Pericardium fibroblast (primary cell): ENCODE measurements at places on chromosomes 5 and 9. TPM values are rescaled to one million over a fixed set of nuclear protein-coding genes. Genes with fewer than 3 reads are reported as not detected.

Gene C8G
- not detected in 2 replicates for total RNA-seq

Gene FIBCD1
- total RNA-seq, result 1.4 TPM in 2 replicates

Gene ARHGEF28
- total RNA-seq, result 7.9 and 8.3 TPM in 2 replicates

Gene NR6A1
- total RNA-seq, result 0.23 and 0.68 TPM in 2 replicates

Gene SHISAL2B
- not detected in 2 replicates for total RNA-seq

Gene MCC
- total RNA-seq, result 15.8 and 19.4 TPM in 2 replicates

Gene BNC2
- 14.6 and 19.5 TPM in 2 replicates for total RNA-seq

Gene CATSPER3
- total RNA-seq, result not detected in 2 replicates

Gene PCDHGA12
- total RNA-seq, result 18.8 and 27.2 TPM in 2 replicates

Gene FOXD4L6
- 0.09 TPM in 1 of 2 replicates, not detected in the other for total RNA-seq

Gene GABRA6
- total RNA-seq, result not detected in 2 replicates

Gene PCDHGA3
- 1.8 and 4.4 TPM in 2 replicates for total RNA-seq

Gene LCP2
- total RNA-seq, result not detected in 2 replicates

Gene ASPN
- total RNA-seq, result 27.6 and 39.3 TPM in 2 replicates

Gene ORM2
- total RNA-seq, result not detected in 2 replicates
